ENCODE measurements at places on chromosomes 16 and 17.

DNA sequence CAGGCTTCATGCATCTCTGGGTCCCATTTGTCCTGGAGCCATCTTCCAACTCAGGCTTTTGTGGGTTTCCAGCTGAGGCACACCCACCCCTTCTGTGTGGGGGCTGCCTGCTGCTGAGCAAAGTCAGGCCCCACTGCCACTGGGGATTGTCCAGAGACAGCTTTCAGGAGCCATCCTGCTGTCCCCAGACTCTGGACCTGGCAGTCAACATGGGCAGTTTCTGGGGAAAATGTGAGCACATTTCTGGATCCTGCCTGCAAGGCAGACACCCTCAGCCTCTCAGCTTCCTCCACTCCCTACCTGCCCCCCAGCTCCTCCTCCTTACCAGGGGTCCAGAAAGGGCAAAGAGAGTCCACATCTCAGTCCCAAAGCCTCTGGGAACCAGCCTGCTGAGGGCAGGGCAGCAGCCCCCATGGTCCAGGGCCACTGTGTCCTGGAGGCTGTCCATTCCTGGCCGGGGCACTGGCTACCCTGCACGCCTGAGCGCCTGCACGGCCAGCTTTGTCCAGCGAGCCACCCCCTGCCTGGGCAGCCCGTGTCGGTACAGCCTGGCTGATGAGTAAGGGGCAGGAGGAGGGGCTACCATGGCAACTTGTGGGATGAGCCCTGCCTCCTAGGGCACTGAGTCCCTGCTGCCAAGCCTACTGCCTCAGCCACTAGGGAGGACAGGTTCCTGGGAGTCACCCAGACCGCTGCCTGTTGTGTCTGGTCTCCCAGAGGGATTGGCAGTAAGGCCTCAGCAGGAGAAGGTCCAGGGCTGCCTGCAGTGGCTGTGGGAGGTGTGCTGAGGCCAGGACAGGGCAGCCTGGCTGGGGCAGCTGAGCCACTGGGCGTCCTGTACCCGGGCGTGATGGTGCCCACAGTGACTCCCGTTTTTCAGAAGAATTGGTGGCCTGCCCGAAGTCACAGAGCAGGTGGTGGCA lies at the start of gene SLC47A2:
SLC47A2 (minus strand) TSS at position 477 of the 923 bp plus-strand sequence; CDS start at position 448, 29 bp downstream.
- no peak for DNase-seq

DNA sequence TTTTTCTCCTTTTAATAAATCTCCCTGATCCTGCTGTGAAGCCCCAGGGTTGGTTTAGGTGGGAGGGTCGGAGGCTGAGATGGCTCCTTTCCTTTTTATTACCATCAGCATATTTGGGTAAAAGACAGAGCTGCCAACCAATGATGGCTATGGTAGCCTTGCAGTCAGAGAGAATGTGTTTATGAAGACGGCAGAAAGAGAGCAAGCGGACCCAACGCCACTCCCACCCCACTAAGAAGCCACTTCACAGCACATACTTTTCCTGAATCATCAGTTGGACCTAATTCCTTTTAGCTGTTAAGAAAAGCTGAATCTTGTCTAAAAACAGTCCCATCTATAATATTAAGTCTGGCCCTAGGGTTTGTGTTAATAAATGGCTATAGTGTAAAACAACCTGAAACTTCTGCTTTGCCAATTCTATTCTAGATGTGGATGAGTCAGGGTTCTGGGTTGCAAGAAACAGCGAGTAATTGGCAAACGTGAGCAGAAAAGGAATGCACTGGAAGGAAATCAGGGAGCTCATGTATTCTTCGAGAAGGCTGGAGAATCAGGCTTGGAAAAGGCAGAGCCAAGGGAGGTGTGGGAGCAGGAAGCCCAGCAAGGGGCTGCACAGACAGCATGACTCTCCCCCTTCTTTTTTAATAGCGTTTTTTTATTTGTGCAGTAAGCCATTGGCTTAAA lies 34.0 kb upstream of the PRKCA start:
- DNase-seq = no peak

GRCh38 chr16:24852281-24852721 lies 6.5 kb downstream of the SLC5A11 start:
- no peak for DNase-seq

DNA sequence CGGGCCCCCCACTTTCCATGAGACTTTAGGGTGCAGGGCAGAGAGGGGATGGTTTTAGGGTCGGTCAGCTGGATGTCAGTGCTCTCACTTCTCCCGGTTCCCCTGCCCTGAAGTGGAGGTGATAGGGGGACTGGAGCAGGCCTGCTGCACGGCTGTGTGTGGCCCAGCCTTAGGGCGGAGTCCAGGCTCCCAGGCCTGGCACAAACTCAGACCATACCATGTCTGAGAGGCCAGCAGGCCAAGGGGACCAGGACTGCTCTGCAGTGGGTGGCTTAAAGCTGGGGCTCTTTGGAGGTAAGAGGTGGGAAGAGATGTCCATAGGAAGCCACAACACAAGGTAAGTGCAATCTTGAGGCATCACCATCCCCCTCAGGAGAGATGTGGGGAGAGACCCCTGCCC lies 8.3 kb downstream of the TFAP4 start:
- DNase-seq = no peak

GRCh38 chr16:50856991-50857390 lies 115.1 kb downstream of the CYLD start:
- DNase-seq = no peak

GRCh38 chr17:58302919-58303585 lies 22.3 kb upstream of the MPO start:
- no peak for DNase-seq

- DNase-seq = no peak
Measured at GRCh38 chr17:82318169-82318498, 726 bp upstream of the CD7 start.

DNA sequence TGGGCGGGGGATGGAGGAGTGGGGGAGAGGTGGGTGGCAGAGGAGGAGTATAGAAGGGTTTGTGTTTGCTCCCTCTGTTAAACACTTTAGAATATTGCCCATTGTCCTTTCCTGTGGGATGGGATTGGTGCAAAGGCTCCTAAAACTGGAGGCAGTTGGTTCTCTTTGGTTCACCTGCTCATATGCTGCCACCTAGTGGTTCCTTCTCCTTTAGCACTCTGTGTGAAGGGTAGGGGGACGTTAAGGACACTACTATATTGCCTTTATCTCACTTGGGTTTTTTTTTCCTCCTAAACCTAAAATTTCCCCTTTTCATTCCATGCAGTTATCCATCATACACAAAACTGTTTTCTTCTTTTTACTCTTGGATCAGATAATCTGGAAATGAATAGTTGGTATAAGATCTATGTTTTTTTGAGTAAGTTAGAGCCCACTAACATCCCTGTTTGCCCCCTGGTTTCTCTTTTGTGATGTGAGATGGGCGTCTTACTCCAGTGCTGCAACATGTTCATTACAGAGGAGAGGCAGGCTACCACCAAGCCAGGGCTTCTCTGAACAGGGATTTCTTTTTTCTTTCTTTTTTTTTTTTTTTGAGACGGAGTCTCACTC lies 23.8 kb downstream of the SNX11 start:
- peak; percentile 35 for DNase-seq

GRCh38 chr16:83453977-83454376 lies 353.8 kb upstream of the HSBP1 start:
- no peak for DNase-seq

- peak; percentile 25 for DNase-seq
Measured at GRCh38 chr16:70253291-70254106, 1.8 kb upstream of the EXOSC6 start.

DNA sequence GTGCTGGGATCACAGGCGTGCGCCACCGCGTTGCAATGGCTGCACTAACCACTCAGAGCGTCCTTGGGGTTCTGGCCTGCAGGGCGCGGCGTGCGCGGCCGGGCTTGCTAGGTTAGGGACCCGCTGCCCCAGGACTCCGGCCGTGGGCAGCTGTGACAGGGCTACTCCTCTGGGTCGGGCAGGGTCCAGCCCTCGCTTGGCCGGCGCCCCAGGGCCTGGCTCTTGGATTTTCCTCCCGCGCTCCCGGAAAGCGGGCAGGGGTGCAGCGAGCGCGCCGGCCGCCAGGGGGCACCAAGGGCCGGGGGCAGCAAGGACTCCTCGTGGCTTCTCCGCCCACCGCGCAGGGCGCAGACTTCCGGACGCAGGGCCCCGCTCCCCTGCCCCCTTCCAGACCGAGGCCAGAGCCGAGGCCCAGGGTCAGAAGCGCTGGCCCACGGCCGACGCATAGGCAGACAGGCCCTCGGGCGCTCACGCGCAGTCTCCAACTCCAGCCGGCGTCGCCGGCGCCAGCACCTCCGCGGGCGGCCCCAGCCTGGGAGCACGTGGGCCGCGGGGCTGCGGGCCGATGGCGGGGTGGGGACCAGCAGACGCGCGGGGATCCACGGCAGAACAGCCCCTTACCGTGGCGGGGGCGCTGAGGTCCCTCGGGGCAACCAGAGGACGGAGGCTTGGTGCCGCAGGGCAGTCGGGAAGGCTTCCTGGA lies 355 bp downstream of the TLE7 start:
- DNase-seq = peak; percentile 23

DNA sequence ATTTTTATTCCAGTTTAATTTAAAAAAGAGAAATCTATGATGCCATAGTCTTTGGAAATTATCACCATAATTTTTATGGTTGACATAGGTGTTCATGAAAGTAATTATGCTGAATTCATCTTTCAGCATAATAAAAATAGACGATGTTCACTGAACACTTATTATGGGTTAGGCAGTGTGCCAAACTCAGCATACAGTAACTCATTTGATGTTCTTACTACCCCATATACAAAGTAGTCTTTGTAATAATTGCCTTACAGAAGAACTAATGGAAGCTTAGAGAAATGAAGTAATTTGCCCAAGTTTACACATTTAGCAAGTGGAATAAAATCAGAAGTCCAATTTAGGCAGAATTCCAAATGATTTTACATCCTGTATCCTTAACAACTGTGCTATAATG lies 852.2 kb upstream of the GOT2 start:
- DNase-seq = no peak

DNA sequence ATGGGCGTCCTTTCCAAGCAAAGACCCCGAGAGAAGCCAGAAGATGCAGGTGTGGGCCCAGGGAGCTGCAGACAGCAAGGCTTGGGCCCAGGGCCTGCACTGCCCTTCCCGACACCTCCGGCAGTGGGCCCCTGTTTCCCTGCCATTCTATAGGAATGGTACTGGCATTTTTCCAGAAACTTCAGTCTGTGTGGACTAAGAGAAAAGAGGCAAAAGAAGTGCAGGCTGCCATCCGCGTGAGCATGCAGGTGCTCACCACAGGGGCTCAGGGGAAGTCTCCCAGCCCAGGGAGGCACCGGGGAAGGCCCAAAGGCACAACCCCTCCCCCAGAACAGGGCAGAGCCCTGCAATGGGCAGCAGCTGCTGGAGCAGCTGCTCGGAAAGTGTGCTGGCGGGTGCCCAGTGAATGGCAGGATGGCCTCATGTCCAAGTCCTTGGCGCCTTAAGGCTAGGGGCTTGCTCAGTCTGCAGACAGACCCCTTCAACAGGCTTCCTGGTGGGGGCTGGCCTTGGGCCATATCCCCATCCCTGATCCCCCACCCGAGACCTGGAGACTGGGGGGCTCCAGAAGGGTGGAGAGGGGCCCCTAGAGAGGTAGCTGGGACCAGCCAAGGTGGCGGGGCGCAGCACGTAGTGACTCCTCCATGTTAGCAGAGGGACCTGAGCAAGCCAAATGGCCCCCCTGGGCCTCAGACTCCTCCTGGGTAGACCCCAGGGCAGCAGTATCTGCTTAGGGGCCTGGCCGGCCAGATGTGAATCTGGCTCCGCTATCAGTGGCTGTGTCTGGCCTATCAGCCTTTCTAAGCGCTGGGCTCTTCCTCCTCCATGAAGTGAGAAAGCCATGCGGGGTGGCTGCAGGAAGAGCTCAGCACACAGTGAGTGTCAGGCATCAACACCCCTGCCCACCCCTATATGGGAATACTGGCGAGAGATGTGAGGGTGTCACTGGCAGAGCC lies 6.7 kb upstream of the TPPP3 start:
- no peak for DNase-seq

GRCh38 chr17:63276821-63277220 lies 169.3 kb downstream of the CYB561 start:
- DNase-seq = no peak

- no peak for DNase-seq
Measured at GRCh38 chr17:81459224-81459623, 53.4 kb downstream of the ACTG1 start.

DNA sequence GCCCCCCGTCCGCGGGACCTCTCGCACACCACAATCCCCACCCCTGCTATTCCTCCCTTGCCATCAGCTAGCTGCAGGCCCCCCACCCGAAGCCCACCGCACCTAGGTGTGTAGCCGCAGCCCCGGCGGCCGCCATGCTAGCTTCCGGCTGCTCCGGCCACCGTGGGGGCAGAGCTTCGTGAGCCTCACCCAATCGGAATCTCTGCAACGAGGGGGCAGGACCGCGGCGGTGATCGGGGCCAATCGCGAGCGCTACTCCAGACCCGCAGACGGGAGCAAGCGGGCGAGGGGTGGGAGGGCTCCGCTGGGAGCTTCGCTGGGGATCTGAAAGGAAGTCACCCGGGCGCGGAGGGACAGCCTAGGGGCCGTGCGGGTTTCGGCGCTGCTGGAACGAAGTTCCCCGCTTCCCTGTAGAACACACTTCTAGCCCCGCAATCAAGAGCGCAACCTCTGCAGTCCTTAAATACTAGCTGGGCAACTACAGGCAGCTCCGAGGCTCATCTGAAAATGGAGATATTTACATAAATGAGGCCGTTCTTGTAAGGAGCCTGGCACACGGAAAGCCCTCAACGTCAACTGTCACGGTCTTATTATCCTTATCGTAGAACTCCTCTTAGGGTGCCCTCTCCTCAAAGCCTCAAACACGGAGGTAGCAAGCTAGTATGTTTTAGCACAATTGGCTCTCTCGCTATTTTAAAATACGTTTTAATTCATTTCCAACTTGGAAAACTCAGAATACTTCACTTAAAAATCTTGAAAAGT lies at the start of gene PIGS:
PIGS (minus strand) TSS at position 164 of the 762 bp plus-strand sequence; CDS start at position 136, 28 bp downstream.
- peak; percentile 93 for DNase-seq

DNA sequence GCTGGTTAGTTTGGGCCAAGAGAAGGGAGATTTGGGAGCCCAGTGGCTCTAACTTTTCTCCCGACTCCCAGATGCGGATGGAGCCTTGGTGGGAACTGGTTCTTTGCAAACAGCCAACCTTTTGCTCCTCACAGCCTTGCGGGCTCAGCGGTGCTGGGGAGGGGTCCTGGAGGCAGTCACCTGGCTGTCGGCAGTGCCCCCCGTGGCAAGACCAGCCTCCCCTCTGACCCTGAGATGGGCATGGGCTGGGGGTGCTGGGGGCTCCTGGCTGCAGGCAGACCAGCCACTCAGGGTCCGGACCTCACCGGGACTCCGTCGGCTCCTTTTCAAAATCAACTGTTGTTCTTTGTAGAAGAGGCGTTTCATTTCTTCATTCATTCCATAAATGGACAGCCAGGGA lies 21.7 kb upstream of the GSE1 start:
- DNase-seq = no peak

- DNase-seq = peak; percentile 17
Measured at GRCh38 chr17:40427002-40427491, 9.4 kb upstream of the TOP2A start.

GRCh38 chr17:82710499-82711232 lies 5.8 kb upstream of the FN3KRP start:
- no peak for DNase-seq

All from stimulated activated CD4-positive, alpha-beta T cell treated with anti-CD3 and anti-CD28 coated beads, Interleukin-1b, Interleukin-23, amount 100 ng/mL, for 48 hours (primary cell).